Head of caudate nucleus (tissue), 42 donors: ENCODE measurements at places on chromosomes 16 and 17.
A peak's percentile ranks its signal among the peaks of the same experiment; 100 is the strongest.

GRCh38 chr16:11503566-11503965, 83.2 kb downstream of the LITAF start:
- DNase-seq: no peak

DNA sequence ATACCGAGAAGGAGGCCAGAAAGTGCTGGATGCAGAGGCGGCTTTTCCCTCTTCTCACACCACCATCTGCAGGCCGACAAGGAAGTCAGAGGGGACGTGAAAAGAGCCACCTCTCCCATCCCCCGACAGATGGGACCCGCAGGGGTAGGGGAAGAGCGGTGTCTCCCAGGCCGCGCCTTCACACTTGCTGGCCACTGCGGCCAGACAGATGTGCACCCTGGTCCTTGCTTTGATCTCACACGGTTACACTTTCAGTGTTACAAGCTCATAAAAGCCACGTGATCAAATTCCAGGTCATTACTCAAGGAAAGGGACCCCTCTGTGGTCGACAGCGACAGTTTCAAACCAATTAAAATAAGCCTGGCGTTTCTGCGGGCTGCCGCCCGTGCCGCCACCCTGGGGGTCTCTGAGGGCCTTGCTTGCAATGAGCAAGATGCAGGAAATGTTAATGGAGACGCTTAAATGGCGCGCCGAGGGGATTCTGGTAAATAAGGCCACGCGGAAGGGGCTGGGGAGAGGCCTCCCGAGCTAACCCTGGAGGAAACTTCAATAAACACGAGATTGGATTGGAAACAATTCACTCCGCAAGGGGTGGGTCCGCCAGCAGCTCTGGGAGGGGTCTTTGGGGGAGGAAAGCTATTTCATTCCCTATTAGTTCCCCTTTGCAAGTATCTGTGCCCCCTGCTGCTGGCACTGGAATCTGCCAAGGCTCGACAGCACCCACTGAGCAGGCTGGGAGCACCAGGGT, 240.9 kb downstream of the ENGASE start:
- DNase-seq: peak; percentile 15

DNA sequence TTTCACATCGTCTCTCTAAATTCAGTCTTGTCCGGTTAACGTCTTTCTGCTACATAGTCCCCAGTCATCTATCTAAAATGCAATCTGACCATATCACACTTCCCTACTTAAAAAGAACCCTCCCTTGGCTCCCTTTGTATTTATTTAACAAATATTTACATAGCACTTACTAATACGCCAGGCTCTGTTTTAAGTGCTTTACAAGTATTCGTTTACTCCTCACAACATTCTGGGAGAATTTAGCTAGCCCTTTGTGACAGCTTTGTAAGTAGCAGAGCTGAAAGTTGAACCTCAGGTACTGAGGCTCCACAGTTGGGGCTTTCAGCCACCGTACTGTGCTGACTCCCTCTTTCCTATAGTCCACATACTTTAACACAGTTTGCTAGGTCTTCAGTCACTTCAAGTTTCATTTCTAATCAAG, 9.2 kb downstream of the PAFAH1B1 start:
- DNase-seq: no peak

DNA sequence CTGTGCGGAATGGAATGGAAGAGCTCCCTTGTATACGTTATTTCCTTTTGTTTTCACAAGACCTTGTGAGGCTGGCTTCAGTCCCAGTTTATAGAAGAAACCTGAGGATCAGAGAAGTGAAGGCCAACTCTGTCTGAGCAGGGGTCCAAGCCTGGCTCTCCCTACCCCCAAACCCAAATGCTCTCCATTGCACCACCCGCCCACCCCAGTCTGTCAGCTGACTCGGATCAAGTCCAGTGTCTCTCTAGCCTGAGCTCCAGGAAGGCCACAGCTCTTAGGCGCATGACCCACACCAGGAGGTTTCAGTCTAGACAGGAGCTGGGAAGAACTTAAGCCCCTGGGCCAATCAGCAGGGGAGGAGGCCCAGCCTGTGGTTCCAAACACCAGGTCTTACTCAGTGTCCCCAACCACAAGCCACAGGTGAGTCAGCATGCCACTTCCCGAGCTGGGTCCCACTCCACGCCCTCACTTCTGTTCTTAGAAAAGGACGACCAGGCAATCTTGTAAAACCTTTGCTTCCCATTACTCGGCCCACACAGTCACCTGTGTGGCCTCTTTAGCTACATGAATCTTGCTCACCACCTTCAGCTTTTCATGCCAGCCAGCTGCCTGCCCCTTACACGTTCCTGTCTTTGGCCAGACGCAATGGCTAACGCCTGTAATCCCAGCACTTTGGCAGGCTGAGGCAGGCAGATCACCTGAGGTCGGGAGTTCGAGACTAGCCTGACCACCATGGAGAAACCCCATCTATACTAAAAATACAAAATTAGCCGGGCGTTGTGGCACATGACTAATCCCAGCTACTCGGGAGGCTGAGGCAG, 27.8 kb downstream of the TK2 start:
- DNase-seq: no peak

DNA sequence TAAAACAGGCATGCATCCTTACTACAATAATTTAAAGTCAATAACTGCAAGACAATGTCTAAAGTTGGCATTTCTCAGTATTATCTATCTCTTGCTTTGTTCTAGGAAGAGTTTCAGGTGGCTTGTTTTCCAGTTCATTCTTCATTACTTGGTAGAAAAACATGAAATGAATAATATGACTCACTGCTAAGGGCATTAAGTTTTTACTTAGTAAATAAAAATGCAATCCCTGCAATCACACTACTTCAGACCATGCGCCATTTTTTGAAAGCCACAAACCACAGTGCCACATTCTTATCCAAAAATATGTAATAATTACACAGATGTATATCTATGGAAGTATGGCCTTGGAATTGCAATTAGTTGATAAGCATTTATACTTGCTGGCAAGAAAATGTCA, 55.4 kb downstream of the CREBBP start:
- DNase-seq: no peak

DNA sequence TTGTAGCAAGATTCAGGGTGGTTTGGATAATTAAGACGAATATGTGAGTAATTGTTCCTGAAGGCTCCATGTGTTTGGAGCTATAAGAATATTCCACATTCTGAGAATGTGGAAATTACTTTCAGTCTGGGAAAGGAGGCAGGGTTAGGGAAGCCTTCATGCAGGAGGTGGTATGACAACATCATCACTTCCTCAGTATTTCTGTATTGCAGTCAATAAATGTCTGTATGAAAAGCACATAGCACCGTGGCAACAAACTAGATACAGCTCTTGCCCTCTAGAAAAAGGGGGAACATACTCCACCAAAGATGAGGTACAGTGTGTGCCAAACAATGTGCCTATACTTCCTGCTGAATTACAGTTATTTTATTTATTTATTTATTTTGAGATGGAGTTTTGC, 26.1 kb upstream of the DHRS7B start:
- DNase-seq: no peak

- no peak for DNase-seq
Measured at GRCh38 chr16:80936410-80936809, 70.3 kb downstream of the CMC2 start.

DNA sequence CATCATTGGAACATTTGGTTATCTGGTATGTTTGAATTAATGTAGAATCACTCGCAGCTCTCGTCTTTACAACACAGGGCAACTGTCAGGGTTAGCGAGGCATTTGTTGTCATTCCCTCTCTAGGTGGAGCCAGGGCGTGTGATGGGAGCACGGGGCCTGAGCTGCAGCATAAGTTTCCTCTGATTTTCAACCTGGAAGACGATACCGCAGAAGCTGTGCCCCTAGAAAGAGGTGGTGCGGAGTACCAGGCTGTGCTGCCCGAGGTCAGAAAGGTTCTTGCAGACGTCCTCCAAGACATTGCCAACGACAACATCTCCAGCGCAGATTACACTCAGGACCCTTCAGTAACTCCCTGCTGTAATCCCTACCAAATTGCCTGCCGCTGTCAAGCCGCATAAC, 37.2 kb downstream of the WIPI1 start:
- no peak for DNase-seq

DNA sequence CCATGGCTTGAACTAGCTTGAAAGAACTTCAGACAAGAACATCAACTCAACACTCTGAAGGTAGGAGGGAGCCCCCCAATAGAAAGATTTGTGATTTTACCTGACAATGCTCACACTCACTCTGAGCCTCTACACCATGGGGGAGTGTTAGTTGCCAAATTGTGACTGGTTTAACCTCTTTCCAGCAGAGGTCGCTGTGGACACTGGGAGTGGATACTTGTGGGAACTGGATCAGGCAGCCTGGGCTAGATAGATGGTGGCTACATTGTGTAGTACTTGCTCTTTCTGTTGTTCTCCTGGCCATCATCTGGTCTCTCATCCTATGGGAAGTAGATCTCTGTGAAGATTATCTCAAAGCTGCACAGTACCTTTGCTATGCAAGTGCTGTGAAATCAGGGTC, 2.9 kb downstream of the SMPD3 start:
- DNase-seq: peak; percentile 63

DNA sequence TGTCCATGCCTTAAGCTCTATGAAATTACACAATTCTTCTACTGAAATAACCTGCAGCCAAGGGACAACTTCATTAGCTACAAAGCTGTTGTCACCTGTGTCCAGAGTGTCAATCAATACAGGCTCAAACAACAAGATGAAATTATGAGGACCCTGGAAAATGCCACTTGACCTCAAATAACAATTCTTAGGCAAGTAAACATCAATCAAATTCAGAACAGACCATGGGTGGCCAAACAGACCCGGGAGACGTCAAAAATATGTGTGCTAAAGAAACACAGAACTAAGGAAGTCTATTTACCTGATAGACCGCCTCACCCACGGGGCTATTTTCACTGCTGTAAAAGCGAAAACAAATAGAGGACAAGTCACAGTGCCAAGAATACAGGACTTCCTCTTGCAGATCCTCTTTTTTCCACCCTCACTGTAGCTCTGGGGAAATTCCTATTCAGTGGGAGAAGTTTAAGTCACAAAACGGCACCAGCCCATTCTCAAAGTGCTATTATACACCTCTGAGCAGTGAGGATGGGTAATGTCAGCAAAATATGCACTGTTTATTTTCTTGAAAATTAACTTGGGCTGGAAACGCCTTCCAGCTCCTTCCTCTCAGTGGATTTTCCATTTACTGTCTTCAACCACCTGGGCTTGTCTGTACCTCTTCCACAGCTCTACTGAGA, 2.7 kb downstream of the LITAF start:
- DNase-seq: no peak

DNA sequence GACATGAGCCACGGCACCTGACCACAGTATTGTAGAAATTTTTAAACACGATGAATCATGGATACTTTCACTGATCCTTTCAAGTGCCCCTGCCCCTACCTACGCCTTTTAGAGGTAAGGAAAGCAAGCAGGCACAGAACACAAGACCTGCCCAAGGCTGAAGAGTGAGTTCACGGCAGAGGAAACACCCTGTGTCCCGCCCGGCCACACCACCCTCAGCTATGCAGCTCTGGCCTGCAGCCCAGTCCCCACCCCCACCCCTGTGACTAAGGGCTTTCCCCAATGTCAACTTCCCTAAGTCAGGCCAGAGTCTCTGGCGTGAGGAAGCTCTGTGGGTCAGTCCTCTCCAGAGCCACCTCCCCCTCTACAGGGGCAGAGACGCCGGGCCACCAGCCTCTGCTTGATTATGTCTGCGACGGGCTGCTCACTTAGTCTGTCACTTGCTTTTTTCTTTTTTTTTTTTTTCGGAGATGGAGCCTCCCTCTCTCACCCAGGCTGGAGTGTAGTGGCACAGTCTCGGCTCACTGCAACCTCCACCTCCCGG, 8.4 kb downstream of the SLC16A5 start:
- DNase-seq: no peak

- no peak for DNase-seq
Measured at GRCh38 chr16:84853534-84853933, 33.7 kb downstream of the CRISPLD2 start.

DNA sequence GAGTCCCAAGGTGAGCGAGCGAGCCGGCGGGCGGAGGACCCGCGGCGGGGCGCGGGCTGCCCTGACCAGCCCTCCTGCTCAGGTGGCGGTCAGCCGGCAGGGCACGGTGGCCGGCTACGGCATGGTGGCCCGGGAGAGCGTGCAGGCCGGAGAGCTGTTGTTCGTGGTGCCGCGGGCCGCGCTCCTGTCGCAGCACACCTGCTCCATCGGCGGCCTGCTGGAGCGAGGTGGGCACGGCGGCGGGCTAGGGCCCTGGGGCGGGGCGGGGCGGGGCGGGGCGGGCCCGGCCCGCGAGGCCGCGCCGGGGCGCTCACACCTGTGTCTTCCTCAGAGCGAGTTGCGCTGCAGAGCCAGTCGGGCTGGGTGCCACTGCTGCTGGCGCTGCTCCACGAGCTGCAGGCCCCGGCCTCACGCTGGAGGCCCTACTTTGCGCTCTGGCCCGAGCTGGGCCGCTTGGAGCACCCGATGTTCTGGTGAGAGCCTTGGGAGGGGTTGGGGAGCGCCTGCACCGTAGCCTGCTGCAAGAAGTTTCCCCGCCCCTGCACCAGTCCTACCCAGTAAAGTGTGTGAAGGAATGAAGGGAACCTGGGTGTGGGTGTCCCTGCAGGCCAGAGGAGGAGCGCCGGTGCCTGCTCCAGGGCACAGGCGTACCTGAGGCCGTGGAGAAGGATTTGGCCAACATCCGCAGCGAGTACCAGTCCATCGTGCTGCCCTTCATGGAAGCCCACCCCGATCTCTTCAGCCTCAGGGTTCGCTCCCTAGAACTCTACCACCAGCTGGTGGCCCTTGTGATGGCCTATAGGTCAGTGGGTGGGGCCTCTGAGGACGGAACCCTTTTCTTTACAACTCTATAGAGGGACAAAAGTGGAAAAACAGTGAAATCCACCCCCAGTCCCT, 802 bp downstream of the SETD6 start:
- DNase-seq: peak; percentile 25

GRCh38 chr16:86044881-86045590, 146.1 kb downstream of the IRF8 start:
- no peak for DNase-seq

DNA sequence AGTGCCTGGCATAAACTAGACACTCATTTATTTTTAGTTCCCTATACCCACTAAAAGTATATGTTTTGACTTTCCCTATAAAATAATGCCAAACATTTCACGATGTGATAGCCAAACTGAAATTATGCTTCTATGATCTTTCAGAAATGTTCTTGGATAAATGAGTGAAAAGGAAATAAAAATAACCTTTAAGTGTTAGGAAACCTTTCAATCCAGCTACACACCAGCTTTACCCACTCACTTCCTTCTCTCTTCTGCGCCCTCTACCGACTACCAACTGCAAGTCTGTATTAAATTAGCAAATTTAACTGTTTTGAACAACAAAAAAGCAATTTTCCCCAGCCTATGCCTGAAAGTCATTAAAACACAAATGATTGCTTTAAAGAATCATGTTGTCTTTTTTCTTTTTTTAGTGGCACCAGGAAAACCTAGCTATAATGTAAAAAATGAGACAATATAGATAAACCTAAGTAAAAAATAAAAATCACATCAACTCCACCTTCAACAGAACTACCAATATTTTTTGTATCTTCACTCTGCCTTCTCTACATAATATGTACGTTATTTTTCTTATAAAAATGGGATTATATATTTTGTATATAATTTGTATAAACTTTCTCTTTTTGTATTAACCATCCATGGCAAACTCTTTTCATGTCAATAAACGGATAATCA, 13.2 kb upstream of the TMEM100 start:
- DNase-seq: peak; percentile 29

- no peak for DNase-seq
Measured at GRCh38 chr16:55496509-55497145, 12.2 kb upstream of the LPCAT2 start.

- no peak for DNase-seq
Measured at GRCh38 chr17:61621317-61621716, 30.3 kb upstream of the NACA2 start.

- DNase-seq: peak; percentile 38
Measured at GRCh38 chr16:47037396-47037745, 63.9 kb upstream of the DNAJA2 start.

GRCh38 chr16:55204069-55204468, 119.9 kb upstream of the IRX6 start:
- DNase-seq: no peak

- DNase-seq: no peak
Measured at GRCh38 chr17:8004899-8005298, 2.5 kb downstream of the GUCY2D start.
